Effector CD4-positive, alpha-beta T cell (primary cell): ENCODE measurements at places on chromosomes 2 and 18.

DNA sequence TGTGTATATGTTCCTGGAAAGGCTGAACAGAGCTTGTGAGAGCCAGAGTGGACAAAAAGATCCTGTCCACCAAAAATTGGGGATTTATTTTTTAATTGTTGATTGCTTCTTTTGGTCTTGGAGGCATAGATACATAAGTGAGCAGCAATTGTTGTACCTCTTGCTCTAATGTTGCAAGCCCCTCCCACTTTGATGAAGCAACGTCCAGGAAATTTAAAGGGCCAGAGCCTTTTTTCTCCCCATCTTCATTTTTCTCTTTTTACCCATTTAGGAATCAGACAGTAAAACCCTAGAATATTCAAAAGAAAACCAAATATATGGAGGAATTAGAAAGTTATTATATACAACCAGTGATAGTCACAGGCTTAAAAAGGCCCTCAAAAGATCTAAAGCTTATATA is 871.8 kb upstream of the NRXN1 start:
- DNase-seq = no peak

- DNase-seq = no peak
These were observed 58.6 kb downstream of the KCNG2 start for GRCh38 chr18:79856119-79857007.

DNA sequence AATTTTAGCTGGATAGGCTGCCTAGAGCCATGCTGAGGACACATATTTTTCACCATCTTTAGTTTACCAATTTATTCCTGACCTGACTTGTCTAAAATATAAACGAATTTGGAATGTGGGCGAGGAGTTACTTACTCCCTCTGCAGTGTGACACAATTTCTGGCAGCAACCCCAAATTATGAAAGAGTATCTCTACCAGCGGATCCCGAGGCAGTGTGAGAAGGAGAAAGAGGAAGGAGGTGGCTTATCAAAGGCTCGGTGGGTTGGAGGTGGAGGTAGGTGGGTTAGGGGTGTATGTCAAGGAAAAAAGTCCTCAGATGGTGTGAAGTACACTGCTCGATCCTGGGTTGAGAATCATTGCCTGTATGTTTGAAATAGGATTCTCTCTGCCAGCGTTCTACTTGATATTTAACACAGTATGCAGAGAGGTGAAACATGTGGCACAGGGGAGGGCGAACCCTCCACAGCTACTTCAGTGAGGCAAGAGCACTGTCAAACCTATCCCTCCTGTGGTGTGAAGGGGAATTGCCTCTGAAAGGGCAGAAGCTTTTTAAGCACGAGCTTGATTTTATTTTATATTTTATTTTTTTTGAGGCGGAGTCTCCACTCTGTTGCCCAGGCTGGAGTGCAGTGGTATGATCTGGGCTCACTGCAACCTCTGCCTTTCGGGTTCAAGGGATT is 76.0 kb downstream of the RFTN2 start:
- no peak for DNase-seq

DNA sequence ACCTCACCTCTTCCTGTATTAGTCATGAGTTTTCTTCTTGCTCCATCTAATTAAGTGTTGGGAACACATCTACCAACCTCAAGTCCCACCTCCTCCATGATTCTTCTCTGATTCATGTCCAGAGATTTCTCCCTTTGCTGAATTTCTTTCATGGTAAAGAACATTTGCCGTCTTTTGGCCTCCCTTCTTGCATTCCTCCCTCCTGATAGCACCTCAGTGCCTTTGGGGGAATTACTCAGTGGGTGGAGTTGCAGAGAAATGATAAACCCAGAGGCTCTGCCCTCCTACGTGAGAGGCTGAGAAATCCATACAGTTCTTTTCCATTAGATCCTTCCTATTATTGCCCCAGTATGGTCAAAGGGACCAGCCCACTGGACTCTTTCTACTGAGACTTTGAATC is 651.9 kb downstream of the SLC4A3 start:
- no peak for DNase-seq

DNA sequence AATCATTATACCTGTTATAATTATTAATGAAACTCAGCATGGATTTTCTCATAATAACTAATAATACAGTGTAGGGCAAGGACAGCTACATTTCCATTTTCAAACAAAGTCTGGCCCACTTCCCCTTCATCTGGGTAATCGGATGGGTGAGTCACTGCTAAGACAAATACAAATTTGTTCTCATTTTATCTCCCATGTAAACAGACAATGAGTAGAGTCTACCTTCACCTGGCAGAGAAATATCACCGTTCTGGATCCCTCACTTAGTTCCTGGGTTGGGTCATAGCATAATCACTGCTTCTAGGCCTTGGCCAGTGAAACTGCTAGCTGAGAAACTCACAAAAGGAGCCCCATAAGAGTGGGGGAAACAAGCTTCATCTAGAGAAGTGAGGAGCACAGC is 9.2 kb downstream of the CNTNAP5 start:
- no peak for DNase-seq

DNA sequence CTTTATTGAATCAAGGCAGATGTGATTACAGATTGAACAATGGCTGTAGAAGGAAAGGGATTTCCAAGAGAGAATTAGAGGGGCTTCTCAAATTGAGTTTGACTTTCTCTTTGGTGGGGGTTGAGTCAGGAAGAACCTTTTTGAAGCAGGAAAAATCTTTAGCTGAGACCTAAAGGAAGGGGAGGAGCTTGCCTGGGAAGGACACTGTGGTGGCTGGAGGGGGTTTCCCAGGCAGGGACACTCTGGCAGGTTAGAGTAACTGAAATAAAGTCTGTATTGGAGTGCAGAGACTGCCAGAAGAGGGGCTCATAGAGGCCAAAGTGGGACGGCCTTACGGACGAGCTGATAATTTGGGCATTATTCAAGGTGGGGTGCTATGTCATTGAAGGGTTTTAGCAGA is 69.3 kb downstream of the NEDD4L start:
- no peak for DNase-seq

- no peak for DNase-seq
These were observed 637.7 kb upstream of the ID2 start for GRCh38 chr2:8044046-8044594.
